ENCODE measurements at places on chromosomes 2 and 18.

GRCh38 chr2:69582582-69583176 lies 60.9 kb downstream of the AAK1 start:
- DNase-seq = no peak

DNA sequence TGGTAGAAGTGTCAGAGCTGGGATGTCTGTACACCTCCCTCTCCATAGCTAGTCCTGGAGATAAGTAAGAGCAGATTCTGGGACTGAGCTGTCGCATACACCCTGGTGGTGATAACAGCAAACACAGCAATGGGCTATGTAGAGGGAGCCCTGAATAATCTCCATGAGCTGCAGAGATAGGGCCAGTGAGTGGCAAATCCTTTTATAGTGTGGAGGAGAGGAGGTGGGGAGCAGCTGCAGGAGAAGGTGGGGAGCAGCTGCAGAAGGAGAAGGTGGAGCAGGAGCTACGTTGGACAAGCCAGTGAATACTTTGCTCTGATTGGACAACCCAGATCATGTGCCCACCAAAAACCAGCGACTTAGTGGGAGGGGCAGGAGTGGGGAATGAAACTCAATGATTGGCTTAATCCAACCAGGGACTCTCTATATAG lies 85.5 kb downstream of the TMEM247 start:
- no peak for DNase-seq

GRCh38 chr2:223008162-223008561 lies 43.8 kb upstream of the KCNE4 start:
- DNase-seq = no peak

- DNase-seq = no peak
Observed at GRCh38 chr2:88481691-88482336, 29.3 kb upstream of the FOXI3 start.

DNA sequence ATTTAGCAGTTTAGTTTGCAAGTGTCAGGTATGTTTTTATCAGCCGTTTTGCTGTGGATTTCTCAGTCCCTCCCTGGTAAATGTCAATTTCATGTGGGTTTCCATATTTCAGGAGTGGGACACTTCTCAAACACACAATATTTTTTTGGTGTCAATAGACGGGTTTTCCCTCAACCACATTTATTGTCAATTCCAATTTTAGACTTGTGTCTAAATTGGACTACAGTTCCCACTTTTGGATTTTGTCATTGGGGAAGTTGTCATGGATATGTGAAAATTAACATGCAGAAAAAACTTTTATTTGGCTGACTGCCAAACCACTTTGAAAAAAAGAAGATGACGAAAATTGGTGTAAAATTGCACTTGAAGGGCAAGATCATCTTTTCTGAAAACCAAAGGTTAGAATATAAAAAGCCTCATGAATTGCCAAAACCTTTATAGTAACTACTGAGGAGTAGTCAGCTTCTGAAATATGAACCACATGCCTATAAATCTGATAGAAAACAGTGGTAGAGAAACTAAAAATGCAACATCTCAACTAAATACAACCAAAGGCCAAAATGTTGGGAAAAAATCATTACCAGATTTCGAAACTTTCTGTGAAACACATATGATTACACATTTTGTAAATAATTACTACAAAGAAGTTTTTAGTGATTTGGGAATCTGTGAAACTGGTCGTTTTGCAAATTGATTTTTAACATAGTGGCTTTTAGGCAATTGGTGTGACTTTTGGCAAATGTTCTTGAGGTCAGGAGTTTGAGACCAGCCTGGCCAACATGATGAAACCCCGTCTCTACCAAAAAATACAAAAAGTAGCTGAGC lies 106.4 kb downstream of the BCL2L11 start:
- DNase-seq = no peak

DNA sequence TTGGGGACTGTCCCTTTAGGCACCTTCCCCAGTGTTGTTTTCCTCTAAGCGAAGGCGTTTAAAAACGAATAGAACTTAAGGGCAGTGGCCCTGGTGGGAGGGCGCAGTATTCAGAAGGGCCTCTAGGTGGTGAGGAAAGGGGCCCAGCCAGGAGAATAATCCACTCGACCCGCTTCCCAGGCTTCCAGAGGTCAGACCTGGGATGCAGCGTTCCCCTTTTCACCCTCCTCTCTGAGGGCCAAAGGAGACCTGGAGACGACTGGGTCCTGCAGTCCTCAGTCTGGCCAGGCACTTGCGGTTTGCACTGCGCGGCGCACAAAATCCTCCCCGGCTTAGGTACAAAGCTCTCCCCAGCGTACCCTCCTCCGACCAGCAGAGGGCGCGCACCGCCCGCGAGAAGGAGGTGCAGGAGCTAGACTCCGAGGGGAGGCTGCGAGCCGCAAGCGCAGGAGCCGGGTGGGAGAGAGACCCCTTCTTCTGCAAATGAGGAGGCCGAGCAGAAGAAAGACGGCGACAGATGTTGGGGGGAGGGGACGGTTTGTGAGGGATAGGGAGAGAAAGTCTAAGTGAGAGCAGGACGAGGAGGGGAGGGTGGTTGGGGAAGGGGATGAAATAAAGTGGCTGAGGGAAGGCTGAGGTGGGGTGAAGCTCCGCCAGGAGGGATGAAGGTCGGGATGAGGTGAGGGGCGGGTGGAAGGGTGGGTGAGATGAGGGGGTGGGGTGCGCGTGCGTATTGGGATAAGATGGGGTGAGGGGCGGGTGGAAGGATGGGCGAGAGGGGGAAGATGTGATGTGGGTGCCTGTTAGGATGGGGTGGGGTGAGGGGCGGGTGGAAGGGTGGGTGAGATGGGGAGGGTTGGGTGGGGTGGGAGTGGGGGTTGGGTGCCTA lies 4.9 kb downstream of the FEV start:
- DNase-seq = peak; percentile 93

- no peak for DNase-seq
Observed at GRCh38 chr2:105215586-105216192, 25.9 kb upstream of the GPR45 start.

- DNase-seq = no peak
Observed at GRCh38 chr18:66931010-66931409, 327.1 kb upstream of the CDH19 start.

GRCh38 chr2:215870088-215870490 lies 143.3 kb downstream of the MREG start:
- DNase-seq = no peak

DNA sequence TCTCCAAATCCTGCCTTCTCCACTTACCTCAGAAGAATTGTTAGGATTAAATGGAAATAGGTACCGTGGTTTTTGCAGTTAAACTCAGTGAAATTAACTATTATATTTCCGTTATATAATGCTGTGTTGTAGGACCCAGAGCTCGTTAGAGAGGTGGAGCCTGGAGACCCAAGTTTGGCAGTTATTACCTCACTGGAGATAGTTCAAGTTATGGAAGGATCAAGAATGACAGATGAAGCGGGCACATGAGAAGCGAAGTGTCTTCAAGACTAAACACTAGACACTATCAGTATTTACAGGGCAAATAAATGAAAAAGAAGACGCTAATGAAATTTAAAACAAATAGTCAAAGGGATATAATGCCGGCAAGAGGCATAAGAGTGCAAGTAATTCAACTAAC lies 866 bp downstream of the CWC22 start:
- no peak for DNase-seq

GRCh38 chr2:19225931-19226330 lies 132.5 kb downstream of the OSR1 start:
- no peak for DNase-seq

GRCh38 chr18:64882896-64883295 lies 734.0 kb upstream of the LINC00305 start:
- no peak for DNase-seq

- no peak for DNase-seq
Observed at GRCh38 chr2:189267925-189268579, 88.5 kb upstream of the COL5A2 start.

- no peak for DNase-seq
Observed at GRCh38 chr2:205193836-205194228, 488.5 kb upstream of the NRP2 start.

DNA sequence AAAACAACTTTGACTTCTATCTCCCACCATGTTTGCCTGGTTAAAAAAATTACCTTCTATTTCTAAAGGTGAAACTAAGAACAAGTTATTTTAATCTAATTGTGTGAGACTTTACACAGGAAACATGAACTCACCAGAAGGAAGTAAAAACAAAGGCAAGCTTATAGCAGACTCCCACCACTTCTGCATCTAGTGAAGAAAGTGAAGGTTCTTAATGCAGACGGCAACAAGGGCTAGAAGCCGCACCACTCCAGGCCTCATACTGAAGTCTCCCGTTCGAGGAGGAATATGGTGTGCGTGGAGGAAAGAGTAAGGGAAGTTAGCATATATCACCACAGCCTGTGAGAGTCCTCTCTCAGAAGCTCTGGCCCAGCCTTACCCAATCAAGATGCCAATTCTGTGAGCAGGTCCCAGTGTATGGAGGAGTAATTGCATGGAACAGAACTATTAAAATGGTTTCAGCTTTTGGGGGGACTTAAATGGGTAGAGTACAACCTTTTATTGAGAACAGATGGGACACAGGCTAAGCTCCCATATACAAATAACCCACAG lies 958.7 kb downstream of the BCL11A start:
- no peak for DNase-seq

DNA sequence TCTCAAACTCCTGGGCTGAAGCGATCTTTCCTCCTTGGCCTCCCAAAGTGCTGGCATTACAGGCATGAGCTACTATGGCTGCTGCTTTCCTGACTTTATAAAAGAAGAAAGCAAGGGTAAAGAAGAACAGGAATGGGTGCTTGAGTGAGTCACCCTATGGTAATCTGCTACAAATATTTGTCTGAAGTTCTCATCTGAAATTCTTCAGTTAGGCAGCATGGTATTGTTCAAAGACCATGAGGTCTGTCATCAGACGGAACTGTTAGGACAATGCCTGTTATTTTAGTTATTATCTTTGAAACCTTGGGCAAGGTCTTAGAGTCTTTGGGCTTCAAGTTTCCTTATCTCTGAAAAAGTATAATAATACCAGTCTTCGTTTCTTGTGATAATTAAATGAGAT lies 695.8 kb downstream of the RNF144A start:
- no peak for DNase-seq

- peak; percentile 46 for DNase-seq
Observed at GRCh38 chr2:163345795-163346573, 389.8 kb downstream of the FIGN start.

DNA sequence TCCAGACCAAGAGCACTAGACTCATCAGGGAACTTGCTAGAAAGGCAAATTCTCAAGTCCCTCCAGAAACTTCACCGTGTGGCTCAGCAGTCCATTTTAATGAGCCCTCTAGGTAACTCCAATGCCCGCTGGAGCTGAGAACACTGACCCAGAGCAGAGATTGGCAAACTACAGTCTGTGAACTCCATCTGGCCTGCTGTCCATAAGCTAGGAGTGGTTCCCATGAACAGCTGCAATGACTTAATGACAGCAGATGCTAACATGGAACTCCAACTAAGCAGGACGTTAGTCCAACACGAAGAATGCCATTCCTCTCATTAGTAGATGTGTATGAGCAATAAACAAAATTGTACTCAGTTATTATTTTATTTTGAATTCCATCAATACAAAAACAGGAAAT lies 371.9 kb downstream of the STK39 start:
- DNase-seq = no peak

GRCh38 chr18:36442717-36443116 lies 145.2 kb downstream of the FHOD3 start:
- DNase-seq = no peak

DNA sequence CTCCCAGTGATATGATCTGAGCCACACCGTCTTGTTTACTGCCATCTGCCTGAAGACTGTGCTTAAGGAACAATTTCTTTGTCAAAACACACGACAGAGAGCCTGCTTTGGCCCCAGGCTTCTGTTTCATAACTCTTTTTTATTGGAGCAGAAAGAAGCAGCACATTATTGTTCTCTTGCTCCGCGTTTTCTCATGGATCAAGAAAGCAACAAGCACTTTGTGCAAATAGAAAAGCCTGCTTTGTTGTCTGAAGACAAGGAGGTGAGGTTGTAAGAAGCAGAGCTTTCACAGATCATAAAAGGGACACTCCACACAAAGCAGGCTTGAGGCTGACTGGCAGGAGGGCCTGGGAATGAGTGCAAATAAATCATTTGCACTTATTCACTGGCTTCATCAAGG lies 118.3 kb upstream of the FAM136A start:
- no peak for DNase-seq

DNA sequence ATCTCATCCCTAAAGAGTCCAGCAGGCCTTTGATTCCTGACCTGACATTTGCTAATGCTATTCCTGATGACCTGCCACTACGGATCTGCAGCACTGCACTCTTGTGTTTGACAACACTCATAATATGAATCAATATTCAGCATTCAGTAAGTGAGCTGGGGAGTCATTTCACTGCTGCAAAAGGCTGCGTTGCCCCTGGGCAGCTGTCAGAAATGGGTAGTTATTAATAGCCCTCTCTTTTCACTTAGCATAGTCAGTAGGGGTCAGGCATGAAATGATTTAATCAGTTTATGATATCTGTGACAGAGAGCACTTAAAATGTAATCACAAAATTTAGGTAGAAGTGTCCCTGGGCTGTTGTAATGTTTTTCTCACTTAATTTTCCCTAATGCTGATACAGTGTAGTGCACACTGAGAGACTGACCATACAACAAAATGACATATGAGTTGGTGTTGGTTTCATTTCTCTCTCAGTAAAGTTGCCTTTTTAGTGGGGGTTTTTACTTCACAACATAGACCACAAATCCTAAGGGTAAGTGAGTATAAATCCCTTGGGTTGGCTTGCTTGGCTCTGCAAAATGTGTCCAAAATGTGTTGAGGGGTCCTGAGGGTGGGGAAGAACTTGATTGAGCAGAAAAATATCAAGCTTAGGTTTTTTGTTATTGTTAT lies 184.8 kb downstream of the CAMKMT start:
- DNase-seq = no peak

DNA sequence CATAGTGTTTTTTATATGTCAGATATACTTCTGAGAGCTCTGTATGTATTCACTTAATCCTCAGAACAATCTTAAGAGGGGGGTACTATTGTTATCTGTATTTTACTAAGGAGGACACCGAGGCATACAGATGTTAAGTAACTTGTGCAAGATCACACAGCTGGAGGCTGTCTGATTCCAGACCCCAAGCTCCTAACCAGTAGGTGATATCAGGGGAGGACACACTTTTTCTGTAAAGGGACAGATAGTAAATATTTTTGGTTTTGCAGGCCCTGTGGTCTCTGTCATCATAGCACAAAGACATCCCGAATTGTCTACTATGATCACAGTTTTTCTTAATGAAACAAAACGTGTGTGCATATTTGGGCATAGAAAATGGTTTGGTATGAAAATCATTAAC lies 143.7 kb downstream of the LAMA3 start:
- no peak for DNase-seq

GRCh38 chr2:1607971-1608688 lies 136.2 kb downstream of the PXDN start:
- no peak for DNase-seq

- no peak for DNase-seq
Observed at GRCh38 chr2:48249631-48250473, 280.1 kb upstream of the STON1 start.

DNA sequence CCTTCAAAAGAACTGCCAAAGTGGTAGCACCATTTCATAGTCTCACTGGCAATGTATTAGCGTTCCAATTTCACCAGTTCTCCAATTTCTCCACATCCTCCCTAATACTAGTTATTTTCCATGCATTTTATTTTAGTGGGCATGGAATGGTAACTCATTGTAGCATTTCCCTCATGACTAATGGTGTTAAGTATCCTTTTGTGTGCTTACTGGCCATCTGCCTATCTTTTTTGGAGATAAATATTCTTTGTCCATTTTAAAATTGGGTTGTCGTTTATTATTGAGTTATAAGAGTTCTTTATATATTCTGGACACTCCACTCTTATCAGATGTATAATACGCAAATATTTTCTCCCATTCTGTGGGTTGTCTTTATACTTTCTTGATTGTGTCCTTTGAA lies 107.1 kb downstream of the THADA start:
- no peak for DNase-seq

- no peak for DNase-seq
Observed at GRCh38 chr2:101832114-101832513, 134.6 kb downstream of the MAP4K4 start.
